ENCODE measurements at places on chromosomes 2 and 18.
A peak's percentile ranks its signal among the peaks of the same experiment; 100 is the strongest.

DNA sequence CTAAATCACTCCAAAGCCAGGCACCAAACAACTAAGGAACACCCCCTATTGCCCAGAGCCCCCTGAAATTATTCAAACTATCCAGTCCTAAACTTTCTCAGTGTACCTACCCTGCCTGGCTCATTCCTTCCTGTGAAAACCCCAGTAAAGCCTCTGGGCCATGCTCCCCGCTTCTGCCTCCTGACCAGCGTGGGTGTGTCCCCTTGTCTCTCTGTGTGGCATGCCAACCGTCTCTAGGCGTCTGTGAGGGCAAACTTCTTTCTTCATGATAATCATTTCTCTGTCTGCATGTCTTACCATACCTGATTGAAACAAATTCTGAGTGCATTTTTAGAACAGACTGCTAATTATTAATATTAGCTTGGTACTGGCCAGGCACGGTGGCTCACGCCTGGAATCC, 109.0 kb upstream of the MSH2 start:
- DNase-seq, result no peak

DNA sequence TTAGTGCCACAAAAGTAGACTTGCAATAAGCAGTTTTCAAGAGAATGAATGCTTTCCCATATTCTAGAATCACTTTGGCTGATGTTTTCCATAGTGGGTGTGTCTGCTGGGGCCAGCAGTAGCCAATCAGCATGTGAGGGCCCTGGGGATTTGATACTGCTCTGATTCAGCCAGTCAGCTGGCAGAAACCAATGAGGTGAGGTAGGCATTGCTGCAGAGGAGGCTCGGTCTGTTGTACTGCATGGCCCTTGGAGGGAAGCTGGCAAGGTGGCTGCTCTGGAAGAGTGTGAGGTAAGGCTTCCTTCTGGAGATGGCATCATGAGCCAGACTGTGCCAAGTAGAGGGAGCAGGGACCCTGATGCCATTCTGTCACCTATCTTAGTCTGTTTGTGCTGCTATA, 22.7 kb downstream of the TMEM87B start:
- DNase-seq, result no peak

- no peak for DNase-seq
These were observed 19.8 kb downstream of the TET3 start for GRCh38 chr2:74004212-74005182.

DNA sequence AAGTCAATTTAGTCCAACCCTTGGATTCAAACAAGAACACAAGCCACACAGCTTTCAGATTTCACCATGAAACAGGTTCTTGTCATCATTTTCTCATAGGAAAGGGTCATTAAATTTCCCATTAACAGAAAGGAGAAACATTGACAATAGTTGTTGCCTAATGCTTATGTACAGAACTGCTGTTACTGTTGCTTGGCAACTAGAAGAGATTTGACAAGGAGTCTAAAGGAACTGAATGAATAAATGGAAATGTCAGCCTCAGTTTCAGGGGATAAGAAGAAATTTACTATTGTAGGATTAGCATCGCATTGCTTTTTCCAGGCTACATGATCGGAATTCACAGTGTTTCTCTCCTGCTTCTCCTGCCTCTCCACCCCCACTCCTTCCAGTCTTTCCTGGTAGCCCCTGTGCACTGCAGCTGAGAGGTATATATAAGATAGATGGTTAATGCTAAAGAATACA, 90.3 kb downstream of the SPATS2L start:
- DNase-seq, result peak; percentile 16

DNA sequence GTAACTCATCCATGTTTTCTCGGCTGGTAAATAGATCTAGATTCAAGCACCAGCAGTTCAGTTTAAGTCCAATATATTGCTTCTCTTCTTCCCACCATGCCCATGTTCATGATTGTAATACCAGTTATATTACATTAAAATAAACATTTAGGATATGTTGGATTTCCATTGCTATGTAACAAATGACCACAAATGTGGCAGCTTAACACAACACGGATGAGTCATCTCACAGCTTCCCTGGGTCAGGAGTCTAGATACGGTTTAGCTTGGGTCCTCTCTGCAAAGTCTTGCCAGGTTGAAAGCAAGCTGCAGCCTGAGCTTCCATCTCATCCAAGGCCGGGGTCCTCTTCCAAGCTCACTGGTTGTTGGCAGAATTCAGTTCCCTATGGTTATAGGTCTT, 39.4 kb upstream of the SMAD2 start:
- no peak for DNase-seq

GRCh38 chr2:25596516-25597244, 76.7 kb downstream of the DTNB start:
- DNase-seq, result no peak

GRCh38 chr2:73920577-73921545, 5.8 kb upstream of the DGUOK start:
- no peak for DNase-seq

DNA sequence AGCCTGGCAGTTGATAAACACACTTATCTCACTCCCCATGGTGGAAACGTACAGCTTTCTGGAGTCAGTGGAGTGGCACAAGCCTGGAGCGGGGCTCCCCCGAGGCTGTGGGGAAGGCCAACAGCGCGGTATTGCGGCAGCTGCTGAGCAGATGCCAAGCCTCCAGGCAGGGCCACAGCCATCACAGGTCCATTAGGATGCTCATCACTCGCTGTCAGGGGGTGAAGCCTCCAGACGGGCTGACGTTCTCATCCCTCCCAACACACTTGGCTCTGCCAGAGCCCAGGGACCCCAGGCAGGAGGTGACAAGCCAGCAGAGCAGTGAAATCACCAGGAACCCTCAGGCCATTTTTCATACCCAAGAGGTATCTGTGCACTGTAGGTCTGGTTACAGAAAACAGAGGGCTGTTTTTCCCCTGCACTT, 529.2 kb upstream of the KLHL29 start:
- no peak for DNase-seq

DNA sequence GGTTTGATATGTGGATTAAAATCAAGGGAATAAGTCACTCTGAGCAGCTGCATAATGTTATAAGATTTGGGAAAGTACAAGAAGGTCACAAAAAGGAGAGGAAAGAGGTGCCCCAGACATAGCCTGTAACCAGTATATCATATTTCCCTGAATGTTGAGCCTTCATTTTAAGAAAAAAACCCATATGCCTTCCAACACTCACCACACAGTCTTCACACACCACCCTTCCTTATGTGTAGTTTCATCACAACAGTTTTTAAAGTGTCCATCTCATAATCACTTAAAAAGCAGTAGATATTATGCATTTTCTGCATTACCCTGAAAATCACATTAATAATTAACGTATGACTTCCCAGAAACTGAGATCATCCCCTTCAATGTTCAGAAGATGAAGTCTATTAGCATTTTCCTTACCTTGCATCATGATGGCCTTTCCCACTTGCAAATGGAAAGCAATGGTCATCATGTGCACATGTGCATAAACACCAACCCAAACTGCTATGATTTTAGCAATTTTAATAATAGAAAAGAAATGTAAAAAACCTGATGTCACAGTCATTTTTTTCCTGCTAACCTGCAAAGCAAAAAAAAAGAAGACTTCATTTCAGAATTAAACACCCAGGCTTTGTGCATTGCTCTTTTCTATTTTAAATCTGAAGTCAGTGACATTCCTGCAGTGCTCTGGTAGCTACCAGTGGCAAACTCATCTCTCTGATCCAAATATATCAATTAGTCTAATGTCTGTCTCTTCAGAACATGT, 465.0 kb downstream of the SUCLG1 start:
- DNase-seq, result no peak

DNA sequence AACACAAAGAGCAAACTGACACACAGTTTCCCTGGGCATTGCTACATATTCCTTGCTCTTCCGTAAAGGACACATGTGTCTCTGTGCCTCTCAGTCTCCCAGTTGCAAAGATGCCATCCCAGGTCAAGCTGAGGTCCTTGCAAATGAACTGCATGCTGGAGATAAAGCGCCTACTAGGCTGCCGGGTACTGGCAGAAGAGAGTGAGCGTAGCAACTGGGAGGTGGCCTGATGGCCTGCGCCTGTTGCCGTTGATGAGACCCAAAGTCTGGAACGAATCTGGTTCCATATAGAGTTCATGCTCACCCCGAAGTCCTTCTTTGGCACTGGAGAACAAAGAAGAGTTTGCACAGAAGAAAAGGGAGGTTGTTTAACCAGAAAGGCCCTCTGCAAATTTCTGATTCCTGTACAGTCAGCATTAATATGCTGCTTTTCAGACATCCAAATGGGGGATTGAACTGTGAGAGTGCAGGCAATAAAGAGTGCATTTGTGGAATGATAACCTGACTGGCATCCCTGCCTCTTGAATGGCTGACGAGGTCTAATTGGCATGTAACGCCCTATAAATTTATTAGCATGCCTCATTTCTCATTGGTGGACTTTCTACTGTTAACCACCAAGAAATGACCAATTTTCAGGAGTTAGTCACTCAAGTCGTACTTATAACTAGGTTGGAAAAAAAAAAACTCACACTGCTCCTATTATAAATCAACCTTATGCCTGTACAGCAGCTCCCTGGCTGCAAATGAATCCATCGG, 78.7 kb downstream of the GBX2 start:
- DNase-seq, result no peak

DNA sequence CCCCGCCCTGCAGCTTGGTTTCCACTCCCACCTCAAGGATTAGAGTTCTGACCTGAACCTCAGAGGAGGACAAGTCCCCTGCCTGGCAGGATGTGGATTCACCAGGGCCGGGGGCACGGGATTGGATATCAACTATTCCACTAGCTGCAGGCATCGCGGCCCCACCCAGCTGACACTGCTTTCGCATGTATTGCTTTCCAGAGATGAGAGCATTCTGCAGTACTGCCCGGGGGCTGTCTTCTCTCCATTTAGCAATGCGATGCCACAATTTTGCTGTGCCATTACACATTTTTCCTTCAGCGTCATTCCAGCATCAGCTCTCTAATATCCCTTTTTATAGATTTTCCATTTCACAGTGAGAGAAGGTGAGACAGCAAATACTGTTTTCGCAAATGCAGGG, 42.0 kb downstream of the CTIF start:
- DNase-seq, result peak; percentile 6

DNA sequence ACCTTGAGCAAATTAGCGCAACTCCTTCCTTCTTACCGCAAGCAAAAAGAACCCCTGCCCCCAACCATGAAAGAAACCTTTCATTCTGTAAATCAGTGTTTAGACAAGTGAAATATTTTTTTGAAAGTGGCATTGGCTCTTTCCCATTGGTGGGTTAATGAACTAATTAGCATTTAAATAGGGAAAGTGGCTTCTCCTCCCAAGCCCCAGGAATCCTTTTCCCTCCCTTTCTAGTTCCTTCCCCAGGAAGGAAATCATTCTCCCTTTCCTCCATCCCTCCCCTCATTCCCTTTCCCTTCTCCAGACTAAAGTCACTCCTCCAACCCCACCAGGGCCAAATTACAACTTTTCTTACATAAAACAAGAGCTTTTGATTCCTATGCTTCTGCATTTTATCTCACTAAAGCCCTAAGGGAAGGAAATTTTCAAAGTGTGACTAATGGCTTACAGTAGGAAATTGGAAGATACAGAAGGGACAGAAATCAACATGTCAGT, 22.9 kb upstream of the TYMS start:
- no peak for DNase-seq

DNA sequence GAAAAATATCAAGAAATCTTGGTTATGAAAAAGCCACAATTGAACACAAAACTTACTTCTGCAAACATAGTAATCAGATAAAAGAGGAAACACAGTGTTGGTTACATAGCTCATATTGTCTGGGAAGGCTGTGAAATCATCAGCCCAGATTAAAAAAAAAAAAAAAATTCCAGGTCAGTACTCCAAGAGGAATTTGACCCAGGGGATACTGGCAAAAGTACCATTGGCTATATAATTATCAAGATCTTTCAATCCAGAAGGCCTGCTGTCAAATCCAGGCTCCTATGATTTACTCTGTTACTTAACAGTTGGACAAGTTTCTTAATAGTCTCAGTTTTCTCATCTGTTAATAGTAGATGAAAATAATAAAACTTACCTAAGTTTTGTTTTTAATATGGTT, 12.9 kb upstream of the IKZF2 start:
- no peak for DNase-seq

GRCh38 chr2:79972661-79973060, 331.9 kb downstream of the LRRTM1 start:
- DNase-seq, result no peak

GRCh38 chr2:190887089-190887488, 6.5 kb downstream of the GLS start:
- no peak for DNase-seq

DNA sequence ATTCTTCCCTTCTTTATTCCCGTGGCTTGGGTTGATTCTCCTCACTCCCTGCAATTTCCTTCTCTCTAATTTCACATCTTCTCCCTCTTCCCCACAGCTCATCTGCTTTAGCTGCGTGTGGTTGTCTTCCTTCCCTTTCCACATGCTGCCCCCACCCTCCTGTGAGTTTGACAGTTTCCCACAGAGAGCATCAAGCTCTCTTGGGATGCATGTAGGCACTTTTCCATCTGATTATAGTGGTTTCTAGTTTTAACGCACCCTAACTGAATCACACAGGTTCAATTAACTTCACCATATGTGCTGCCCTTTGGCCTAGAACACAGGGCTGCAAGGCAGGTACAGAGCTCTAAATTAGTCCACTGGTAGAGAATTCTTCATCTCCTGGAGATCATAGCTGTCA, 110.5 kb downstream of the TACR1 start:
- DNase-seq, result no peak

GRCh38 chr2:9782197-9782719, 61.0 kb upstream of the TAF1B start:
- no peak for DNase-seq

DNA sequence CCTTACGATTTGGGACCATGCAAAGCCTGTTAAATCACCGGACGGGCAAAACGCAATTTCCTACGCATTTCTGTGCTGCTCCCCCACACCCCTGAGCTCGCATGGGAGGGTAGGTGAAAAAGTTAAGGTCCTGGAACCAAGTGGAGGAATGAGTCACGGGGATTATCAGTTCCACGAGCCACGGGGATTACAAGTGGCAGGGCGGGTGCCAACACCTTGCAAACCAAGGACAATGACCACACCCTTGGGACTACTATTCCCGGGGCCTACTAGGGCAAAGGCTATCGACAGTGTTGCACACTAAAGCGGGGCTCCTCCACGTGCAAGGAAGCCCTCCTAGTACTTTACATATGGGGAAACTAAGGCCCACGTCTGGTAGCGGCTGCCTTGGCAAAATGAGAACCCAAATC, 447 bp downstream of the RETSAT start:
- DNase-seq, result no peak

GRCh38 chr2:156986339-156986988, 271.0 kb upstream of the GALNT5 start:
- DNase-seq, result no peak

- DNase-seq, result no peak
These were observed 26.1 kb downstream of the CDC42EP3 start for GRCh38 chr2:37645362-37645761.

Measured in forelimb muscle (tissue), 1 donor.